ENCODE measurements at places on chromosomes 1 and 21. TPM values are rescaled to one million over a fixed set of nuclear protein-coding genes. Genes with fewer than 3 reads are reported as not detected.

The TCHH gene
- polyA plus RNA-seq = 0.03 TPM

The KCNJ15 gene
- polyA plus RNA-seq = 0.83 TPM

The KPRP gene
- polyA plus RNA-seq = not detected

The FLG2 gene
- polyA plus RNA-seq = 0.04 TPM

The ACKR1 gene
- 3.1 TPM for polyA plus RNA-seq

The MSH4 gene
- 0.31 TPM for polyA plus RNA-seq

The ANGPTL7 gene
- 1.8 TPM for polyA plus RNA-seq

The SLC2A1 gene
- 22.7 TPM for polyA plus RNA-seq

The CLCA4 gene
- polyA plus RNA-seq = not detected

The SPRR2E gene
- not detected for polyA plus RNA-seq

The SLC6A9 gene
- 3.8 TPM for polyA plus RNA-seq

The MGST3 gene
- 171 TPM for polyA plus RNA-seq

The FCRL1 gene
- polyA plus RNA-seq = 0.55 TPM

The HSD3B1 gene
- polyA plus RNA-seq = not detected
